CMK (cell line): ENCODE measurements at places on chromosomes 16 and 17.

DNA sequence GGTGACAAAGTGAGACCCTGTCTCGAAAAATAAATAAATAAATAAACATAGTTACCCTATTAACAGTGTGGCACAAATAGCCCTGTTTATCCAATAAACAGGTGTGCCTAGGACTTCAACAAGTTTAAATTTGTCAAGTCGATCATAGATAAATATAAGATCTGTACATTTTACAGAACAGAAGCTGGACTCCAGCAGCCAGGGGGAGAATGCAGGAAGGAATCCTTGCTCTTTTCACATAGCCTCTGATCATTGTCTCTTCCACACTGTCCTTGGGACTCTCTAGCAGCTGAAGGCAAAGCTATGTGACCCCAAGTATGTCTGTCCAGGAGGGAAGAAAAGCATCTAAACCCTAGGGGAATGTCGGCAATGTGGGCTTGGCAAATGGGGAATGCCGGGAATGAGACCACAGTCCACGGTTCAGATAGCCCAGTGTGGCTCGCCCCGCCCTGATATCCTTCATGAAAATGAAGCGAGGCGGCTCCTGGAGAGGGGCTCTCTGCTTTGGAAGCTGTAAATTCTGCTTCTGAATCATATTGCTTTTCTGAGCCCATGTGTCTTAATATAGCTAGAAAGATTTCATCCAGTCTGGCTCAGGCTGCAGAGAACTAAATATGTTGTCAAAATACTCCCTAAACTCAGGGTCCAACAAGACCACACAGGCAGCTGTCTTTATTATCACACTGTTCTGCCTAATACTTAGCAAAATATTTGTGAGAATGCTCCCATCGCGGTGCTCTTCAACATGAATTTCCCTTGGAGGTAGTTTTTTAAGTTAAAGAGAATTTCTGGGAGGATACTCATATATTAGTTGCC is 24.9 kb upstream of the GRB2 start:
- DNase-seq, result no peak

GRCh38 chr17:933312-934073 is 46.1 kb downstream of the NXN start:
- DNase-seq, result no peak

DNA sequence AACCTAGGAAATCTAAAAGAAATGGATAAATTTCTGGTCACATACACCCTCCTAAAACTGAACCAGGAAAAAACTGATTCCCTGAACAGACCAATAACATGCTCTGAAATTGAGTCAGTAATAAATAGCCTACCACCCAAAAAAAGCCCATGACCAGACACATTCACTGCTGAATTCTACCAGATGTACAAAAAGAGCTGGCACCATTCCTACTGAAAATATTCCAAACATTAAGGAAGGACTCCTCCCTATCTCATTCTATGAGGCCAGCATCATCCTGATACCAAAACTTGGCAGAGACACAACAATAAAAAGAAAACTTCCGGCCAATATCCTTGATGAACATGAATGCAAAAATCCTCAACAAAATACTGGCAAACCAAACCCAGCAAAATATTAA is 52.9 kb downstream of the TTC19 start:
- DNase-seq, result no peak

GRCh38 chr16:67447508-67448076 is 16.7 kb downstream of the HSD11B2 start:
- peak; percentile 53 for DNase-seq

DNA sequence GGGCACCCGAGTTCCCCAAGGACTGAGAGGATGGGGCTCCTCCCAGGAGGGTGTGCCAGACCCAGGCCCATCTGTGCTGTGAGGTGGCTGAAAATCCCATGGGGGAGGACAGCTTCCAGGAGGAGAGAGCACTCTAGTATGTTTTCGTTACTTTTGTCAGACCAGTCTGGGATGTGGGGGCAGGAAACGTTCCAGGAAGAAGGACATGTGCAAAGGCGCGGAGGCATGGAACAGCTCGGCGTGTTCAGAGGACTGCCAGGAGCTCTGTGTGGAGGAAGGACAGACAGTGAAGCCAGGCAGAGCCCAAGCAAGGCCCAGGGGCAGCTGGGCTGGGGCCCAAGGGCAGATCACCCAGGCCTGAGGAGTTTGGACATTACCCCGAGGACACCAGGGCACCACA is 7.0 kb downstream of the CA4 start:
- no peak for DNase-seq

- DNase-seq, result peak; percentile 45
These were observed at the start of gene UNC119 for GRCh38 chr17:28552176-28552999. UNC119 (minus strand) TSS chr17:28552624; CDS start chr17:28552557, 67 bp downstream.

GRCh38 chr16:77569406-77569805 is 134.6 kb upstream of the ADAMTS18 start:
- no peak for DNase-seq

DNA sequence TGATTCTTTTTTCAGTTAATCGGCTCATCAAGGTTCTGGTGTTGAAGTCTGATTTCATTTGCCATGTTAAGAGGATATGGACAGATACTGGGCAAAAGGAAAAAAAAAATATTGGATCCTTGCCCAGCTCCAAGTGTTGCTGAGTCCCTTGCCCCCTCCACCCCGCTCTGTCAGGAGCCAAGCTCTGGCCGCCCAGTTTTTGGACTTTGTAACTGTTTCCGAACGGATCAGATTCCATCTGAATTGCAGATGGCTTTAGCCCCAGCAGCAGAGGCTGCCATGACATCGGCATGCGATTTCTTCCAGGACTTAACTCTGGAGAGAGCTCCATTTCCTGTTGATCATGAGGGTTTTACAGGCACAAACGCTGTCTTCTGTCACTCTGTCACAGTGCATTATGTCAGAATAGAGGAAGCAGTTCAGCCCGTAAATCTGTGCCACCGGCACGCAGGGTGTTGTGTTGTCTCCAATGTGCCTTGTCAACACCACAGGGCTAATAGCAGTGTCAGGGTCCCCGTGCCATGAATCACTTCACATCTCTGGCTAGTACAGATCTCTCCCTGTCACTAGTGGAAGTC is 615.6 kb downstream of the MAF start:
- DNase-seq, result no peak

- DNase-seq, result no peak
These were observed 239.2 kb upstream of the MAF start for GRCh38 chr16:79839466-79840341.

DNA sequence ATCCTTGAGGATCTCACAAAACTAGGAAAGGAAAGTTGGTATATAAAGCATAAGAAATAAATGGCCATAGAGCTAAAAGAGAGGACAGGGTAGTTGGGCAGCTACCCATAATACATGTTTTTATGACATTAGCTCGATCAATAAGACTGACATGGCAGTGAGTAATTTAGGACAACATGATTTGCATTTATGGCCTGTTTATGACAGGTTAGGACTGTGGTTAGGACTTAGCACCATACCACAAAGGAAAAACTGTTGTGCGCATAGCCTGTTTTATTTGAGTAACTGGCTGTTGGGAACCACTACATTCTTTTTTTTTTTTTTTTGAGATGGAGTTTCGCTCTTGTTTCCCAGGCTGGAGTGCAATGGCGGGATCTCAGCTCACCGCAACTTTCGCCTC is 18.0 kb upstream of the TRIM37 start:
- no peak for DNase-seq

- DNase-seq, result peak; percentile 56
These were observed 775 bp downstream of the PPM1D start for GRCh38 chr17:60600490-60601446.

DNA sequence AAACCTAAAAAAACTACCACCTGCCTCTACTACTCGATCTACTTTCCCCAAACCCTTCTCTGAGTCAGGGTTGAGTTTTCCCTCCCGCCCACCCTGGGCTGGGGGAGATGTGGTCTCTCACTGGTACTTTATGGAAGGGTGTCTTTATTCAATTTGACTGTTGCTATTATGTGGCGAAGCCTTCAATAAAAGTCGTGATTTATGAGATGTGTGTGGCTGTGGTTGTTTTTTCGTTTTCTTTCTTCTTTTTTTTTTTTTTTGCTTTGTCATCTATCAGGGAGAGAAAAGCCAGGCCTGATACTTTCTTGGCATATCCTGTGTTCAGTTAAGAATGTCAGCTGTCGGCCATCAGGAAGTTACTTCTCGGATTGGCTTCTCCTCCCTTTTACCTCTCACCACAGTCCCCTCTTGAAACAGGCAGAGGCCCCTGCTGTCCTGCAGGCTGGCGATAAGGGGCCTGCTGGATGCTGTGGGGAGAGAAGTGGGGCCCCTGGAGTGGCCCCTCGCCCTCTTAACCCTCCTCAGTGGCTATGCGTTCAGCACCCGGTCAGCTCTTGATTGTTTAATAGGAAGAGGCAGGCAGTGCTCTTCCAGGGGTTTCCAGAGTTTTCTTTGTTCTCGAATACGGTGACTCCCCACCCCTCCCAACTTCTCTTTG is 123.0 kb downstream of the MSI2 start:
- peak; percentile 95 for DNase-seq

DNA sequence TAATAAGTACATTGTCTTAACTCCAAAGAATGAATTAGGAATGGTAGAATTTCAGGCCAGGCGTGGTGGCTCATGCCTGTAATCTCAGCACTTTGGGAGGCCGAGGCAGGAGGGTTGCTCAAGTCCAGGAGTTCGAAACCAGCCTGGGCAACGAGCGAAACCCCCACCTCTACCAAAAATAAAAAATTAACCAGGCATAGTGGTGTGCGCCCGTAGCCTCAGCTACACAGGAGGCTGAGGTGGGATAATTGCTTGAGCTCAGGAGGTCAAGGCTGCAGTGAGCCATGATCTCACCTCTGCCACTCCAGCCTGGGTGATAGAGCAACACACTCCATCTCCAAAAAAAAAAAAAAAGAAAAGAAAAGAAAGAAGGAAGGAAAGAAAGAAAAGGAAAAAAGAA is 18.5 kb upstream of the BBS2 start:
- no peak for DNase-seq

DNA sequence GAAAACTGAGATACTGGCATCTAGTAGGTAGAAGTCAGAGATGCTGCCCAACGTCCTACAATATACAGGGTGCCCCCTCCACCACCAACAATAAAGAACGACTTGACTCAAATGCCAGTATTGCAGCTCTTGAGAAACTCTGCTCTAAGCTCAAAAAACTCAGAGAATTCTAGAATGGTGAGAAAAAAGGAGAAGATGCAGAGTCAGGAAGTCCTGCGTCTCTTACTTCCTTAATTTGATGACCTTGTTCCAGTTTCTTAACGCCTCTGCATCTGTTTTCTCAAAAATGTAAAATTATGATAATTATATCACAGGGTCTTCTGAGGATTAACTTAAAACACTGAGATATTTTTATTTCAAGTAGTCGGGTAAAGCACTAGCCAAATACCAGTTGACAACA is 1.7 kb upstream of the HSBP1 start:
- DNase-seq, result no peak
